NCI-H2171 (cell line): ENCODE measurements at places on chromosomes 12 and 14.

- DNase-seq = peak; percentile 24
These were observed 48.9 kb upstream of the DLK1 start for GRCh38 chr14:100677554-100678468.

DNA sequence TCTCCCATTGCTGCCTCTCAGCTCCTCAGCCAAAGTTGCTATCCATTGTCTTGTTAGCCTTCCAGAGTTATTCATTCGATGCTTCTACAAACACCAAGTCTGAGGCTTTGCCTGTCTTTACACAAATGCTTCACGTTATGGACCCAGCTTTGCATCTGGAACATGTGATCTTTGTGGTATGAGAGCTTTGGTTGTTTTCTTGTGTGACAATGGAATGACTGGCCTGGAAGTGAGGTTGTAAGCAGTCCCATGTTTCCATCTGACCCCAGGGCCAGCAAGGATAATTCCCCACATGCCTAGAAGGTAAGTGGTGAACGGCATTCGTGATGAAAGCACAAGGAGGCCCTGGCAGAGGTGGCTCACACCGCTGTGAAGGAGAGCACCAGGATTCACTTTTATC lies 866.7 kb upstream of the TMEM132C start:
- DNase-seq = no peak

GRCh38 chr12:56257491-56258067 lies 605 bp downstream of the ANKRD52 start:
- DNase-seq = peak; percentile 22

DNA sequence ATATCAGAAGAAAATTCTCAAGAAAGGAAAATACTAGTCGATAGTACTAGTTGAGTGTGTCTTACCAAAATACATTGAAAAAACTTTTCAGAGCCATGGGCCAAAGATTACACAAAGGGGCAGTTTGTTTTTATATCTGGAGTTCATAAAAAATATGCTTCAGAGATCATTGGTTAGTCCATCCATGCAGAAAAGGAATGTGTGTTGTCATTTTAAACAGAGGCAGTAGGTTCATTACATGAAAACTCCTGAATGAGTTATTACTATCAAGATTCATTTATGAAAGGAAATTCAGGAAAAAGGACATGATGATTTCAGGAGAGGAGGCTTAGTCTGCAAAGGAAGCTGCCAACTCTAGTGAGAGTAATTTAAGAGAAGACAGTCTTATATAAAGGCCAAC lies 354.8 kb downstream of the AEBP2 start:
- DNase-seq = no peak

- DNase-seq = peak; percentile 64
These were observed 60.0 kb downstream of the NT5DC3 start for GRCh38 chr12:103780992-103781391.
